ENCODE measurements at places on chromosomes 12 and 14. TPM values are rescaled to one million over a fixed set of nuclear protein-coding genes. Genes with fewer than 3 reads are reported as not detected.
A peak's percentile ranks its signal among the peaks of the same experiment; 100 is the strongest.

Gene TESPA1
- total RNA-seq = not detected

GRCh38 chr14:79924551-79924950 lies 286.8 kb downstream of the DIO2 start:
- peaks cover 21% of the 10 kb centered on the region for H3K27me3 ChIP-seq
- H3K4me1 ChIP-seq = no peaks in the 10 kb centered on the region
- no peak for DNase-seq
- no peak overlapping the region for H3K4me3 ChIP-seq
- H3K36me3 ChIP-seq = no peaks in the 10 kb centered on the region
- no peak overlapping the region for H3K27ac ChIP-seq

- H3K27me3 ChIP-seq = no peaks in the 10 kb centered on the region
- H3K27ac ChIP-seq = no peak overlapping the region
- no peak overlapping the region for H3K4me3 ChIP-seq
- DNase-seq = peak; percentile 12
These were observed 445.8 kb downstream of the ATP23 start for GRCh38 chr12:58387199-58387598.

DNA sequence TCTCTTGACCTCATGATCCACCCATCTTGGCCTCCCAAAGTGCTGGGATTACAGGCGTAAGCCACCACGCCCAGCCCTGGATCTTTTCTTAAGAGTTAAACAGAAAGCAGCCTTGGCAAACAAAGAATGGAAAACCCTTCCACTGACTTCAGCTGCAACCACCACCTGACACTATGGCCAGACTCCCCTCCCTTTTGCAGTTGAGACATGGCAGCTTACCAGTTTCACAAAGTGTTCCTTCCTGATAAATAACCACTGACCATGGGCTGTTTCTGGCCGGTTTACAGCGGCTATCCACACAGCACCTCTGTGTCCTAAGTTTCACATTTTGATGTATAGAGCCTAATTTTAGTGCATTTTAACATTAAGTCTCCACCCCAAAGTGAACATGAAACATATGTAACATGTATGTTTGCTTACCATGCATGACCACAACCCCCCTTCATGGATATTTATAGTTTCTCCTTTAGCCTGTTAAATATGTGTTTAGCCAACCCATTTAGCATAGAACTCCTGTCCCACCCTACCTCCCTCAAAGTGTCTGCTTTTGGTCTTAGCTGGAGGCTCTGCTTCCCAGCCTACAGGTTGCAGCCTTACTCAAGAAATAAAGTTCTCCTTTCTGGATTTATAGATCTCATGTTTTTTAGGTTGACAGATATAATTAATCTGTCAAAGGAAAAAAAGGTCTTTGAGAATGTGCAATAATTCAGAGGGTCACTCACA lies 32.7 kb upstream of the RAB21 start:
- no peaks in the 10 kb centered on the region for H3K27me3 ChIP-seq
- no peaks in the 10 kb centered on the region for H3K36me3 ChIP-seq
- no peak overlapping the region for H3K27ac ChIP-seq
- DNase-seq = no peak

DNA sequence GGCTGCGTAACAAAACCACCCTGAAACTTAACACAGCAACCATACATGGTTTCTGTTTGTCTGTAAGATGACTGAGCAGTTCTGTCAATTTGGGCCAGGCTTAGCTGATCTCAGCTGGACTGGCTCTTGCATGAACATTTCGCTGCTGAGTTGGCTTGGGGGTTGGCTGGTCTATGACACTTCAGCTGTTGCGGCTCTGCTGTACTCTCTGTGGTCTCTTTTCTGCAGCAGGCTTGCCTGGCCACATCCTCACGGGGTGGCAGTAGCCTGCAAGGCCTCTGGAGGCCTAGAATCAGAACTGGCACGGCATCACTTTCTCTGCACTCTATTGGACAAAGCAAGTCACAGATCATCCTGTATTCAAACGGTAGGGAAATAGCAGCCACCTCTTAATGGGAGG lies 216.2 kb downstream of the BCL11B start:
- no peak for DNase-seq
- no peaks in the 10 kb centered on the region for H3K36me3 ChIP-seq
- H3K4me3 ChIP-seq = no peak overlapping the region
- no peak overlapping the region for H3K27ac ChIP-seq
- H3K27me3 ChIP-seq = no peaks in the 10 kb centered on the region

GRCh38 chr14:92439537-92440344 lies 73.8 kb upstream of the RIN3 start:
- H3K4me3 ChIP-seq = no peak overlapping the region
- H3K27ac ChIP-seq = no peak overlapping the region
- DNase-seq = no peak
- peaks cover 9% of the 10 kb centered on the region for H3K27me3 ChIP-seq

Gene OAS2
- total RNA-seq = 211 TPM

DNA sequence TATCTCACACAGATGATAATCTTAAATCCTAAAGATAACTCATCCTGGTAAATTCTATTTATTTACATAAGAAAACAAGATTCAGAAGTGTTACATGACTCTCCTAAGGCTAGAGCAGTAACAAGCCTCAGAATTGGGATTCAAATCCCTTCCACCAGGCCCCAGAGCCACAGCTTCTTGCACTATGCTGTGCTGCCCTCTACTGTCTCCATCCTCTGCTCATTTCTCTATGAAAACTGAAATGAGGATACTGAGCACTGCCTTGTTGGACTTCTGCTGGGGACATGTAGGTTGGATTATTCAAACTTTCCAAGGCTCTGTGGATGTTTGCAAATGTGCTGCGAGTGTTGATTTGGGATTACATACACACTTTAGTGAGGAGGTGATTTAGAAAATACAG lies 23.5 kb upstream of the C12orf50 start:
- no peak overlapping the region for H3K4me3 ChIP-seq
- DNase-seq = peak; percentile 49
- H3K27me3 ChIP-seq = no peaks in the 10 kb centered on the region
- no peaks in the 10 kb centered on the region for H3K36me3 ChIP-seq

Gene TPPP2
- total RNA-seq = not detected

Gene KLRG1
- total RNA-seq = 0.38 TPM
